WTC11 (cell line): ENCODE measurements at places on chromosomes 12 and 14. TPM values are rescaled to one million over a fixed set of nuclear protein-coding genes. Genes with fewer than 3 reads are reported as not detected.

DNA sequence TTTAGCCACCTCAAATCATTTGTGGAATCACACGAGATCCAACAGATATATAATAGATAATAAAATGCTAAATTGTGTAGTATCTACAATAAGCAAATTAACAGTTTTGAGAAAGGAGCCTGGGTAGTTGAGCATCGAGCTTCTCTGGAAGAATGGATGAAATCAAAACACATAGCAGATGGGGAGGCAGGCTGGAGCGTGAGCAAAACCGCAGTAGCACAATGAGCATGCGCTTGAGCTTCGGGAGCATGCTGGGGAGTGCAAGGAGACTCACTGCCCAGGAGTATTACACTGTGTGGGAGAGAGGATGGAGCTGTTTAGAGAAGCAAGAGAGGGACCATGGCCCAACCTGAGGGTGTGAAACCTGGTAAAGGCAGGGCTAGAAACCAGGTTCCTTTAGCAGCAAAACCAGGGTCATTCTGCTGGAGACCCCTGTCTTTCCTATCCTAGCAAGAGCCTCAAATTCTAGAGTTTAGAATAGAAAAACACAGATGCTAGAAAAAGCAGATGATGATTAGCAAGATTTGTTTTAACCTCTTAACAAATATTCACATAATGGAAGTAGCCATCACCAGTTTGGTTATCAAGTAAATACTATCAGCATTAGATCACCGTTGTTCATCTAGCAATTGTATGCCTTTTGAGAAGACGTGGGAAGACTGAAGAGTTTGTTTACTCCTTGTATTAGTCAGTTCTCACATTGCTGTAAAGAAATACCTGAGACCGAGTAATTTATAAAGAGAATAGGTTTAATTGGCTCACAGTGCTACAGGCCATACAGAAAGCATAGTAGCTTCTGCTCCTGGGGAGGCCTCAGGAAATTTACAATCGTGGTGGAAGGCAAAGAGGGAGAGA is 484.8 kb downstream of the EGLN3 start:
- H3K4me1 ChIP-seq, result peaks cover 23% of the 10 kb centered on the region
- H3K4me3 ChIP-seq, result no peak overlapping the region
- no peaks in the 10 kb centered on the region for H3K36me3 ChIP-seq
- H3K27me3 ChIP-seq, result no peaks in the 10 kb centered on the region
- no peak for DNase-seq

- H3K4me3 ChIP-seq, result no peak overlapping the region
- H3K27me3 ChIP-seq, result no peaks in the 10 kb centered on the region; the same call in 1 of the 2 replicates
- no peak for DNase-seq
- peaks cover 47% of the 10 kb centered on the region for H3K36me3 ChIP-seq
Measured at GRCh38 chr14:73153272-73153671, 17.0 kb downstream of the PSEN1 start.

- no peaks in the 10 kb centered on the region for H3K27me3 ChIP-seq
- H3K4me1 ChIP-seq, result peaks cover 18% of the 10 kb centered on the region
- H3K27ac ChIP-seq, result peak overlapping the region; percentile 90; the same call in 1 of the 2 replicates
- peak overlapping the region; percentile 91 for H3K4me3 ChIP-seq
- no peak for DNase-seq
- peaks cover 38% of the 10 kb centered on the region for H3K36me3 ChIP-seq
Measured at GRCh38 chr14:77709412-77709811, 1.5 kb downstream of the SLIRP start.

DNA sequence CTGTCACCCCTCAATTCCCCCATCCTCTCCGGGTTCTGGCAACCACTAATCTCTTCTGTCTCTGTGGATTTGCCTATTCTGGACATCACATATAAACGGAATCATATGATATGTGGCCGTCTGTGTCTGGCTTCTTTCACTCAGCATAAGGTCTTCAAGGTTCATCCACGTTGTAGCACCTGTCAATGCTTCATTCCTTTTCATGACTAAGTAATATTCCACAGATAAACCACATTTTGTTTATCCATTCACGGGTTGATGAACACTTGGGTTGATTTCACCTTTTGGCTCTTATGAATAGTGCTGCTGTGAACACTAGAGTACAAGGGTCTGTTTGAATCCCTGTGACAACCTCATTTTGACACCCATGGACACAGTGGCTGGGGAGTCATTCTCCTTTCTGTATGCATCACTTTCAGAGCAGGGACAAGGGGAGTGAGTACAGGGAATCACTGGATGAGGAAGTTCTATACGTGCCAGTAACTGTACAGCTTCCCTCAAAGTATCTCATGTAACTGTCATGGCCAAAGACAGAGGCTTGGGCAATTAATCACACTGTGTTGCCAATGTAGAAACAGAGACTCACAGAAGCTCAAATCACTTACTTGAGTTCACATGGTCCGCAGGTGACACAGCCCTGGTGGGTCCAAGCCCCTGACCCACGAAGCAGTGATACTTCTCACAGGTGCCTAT is 10.9 kb upstream of the TESC start:
- no peak overlapping the region for H3K4me3 ChIP-seq
- no peak for DNase-seq
- H3K4me1 ChIP-seq, result peaks cover 17% of the 10 kb centered on the region
- no peaks in the 10 kb centered on the region for H3K36me3 ChIP-seq

The ATXN7L3B gene
- total RNA-seq, result 35.7 to 36.3 TPM (median 35.8 TPM) in 3 replicates

The SLC24A4 gene
- total RNA-seq, result 0.37 to 0.90 TPM (median 0.46 TPM) in 3 replicates

DNA sequence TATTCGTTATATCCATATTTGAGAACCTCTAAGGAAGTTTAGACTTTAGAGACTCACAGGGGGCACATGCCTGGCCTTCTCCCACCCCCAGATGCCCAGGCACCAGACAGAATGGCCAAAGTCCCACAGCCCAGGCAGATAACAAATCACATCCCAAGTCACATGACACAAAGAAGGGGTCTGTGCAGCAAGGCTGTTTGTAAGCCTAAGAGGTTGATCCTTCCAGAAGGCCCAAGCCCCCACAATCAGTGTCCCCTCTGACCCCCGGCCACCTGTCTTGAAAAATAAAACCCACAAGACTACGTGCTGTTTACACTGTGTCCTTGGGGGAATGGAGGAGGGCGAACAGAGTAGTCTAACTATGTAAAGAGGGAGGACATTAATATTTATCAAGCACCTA is 5.1 kb downstream of the CTDSP2 start:
- no peaks in the 10 kb centered on the region for H3K27me3 ChIP-seq
- H3K27ac ChIP-seq, result peak overlapping the region; percentile 66
- H3K4me1 ChIP-seq, result peaks cover 80% of the 10 kb centered on the region
- H3K4me3 ChIP-seq, result peak overlapping the region; percentile 69; the same call in 1 of the 2 replicates
- no peak for DNase-seq
- H3K36me3 ChIP-seq, result no peaks in the 10 kb centered on the region

DNA sequence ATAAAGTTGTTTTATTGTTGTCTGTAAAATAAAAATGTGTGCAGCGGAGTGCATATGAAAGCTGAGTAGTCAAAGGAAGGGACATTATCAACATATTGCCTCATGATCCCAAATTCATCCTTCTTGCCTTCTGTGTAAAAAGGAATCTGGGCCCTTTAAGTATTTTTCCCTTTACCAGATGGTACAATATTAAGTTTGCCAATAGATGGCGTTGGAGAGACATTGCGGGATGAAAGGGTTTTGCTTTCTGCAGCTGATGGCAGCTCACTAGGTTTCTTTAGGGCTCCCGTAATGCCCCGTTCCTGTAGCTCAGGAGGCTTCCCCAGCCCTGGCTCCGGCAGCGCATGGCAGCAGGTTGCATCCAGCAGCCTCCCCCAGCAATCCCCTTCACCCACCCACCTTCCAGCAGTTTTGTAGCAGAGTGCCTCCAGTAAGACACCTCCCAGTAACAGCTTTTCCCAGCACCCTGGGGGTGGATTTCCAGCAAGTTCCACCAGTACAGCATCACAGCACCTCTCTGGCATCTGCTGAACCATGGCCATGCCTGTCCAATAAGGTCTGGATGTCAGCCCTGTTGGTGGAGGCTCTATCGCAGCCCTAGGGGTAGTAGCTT is 354.4 kb downstream of the MED13L start:
- no peak for DNase-seq
- no peak overlapping the region for H3K4me3 ChIP-seq
- H3K36me3 ChIP-seq, result peaks cover 10% of the 10 kb centered on the region

DNA sequence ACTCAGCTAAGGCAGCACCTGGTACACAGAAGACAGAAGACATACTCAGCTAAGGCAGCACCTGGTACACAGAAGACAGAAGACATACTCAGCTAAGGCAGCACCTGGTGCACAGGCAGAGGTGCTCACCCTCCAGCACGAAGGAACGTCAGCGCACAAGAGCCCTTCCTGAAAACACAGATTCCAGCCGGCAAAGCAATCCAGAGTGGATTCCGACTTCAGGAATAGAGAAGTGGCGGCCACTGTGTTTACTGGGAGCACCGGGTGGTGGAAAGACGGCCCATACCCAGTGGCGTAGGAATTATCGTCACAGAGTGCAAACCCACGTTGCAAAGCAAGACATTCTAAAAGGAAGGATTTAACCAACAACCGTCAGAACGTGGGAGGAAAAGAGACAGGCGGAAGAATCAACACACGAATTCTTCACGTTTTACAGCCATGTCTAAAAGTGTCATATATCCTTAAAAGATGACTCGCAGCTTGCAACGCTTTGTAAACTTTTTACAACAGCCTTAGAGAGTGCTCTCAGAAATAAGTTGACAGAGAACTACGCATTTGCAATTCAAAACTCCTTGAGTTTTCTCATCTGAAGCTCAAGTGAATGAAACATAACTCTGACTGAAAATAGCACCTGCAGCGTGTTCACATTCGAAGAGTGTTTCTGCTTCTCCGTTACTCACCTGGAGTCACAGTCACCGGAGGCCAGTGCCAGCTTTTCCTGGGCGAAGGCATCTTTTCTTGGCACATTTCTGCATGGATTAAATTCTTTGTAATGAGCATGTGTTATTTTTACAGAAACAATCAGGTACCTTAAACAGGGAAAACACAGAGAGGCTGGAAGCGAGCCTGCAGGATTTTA is 55.8 kb upstream of the GALNT9 start:
- no peak for DNase-seq
- H3K27me3 ChIP-seq, result peaks cover 22% of the 10 kb centered on the region; the same call in 1 of the 2 replicates
- no peak overlapping the region for H3K27ac ChIP-seq

The LRRC10 gene
- total RNA-seq, result not detected in 3 replicates

- no peaks in the 10 kb centered on the region for H3K27me3 ChIP-seq
- H3K27ac ChIP-seq, result peak overlapping the region; percentile 74
- peaks cover 43% of the 10 kb centered on the region for H3K36me3 ChIP-seq
- DNase-seq, result no peak
Measured at GRCh38 chr12:125355614-125356013, 290.4 kb downstream of the AACS start.

The KRT83 gene
- total RNA-seq, result not detected in 3 replicates

The HOXC4 gene
- total RNA-seq, result 0.14 to 0.46 TPM (median 0.30 TPM) in 3 replicates

The BICD1 gene
- total RNA-seq, result 56.7 to 69.4 TPM (median 58.4 TPM) in 3 replicates

DNA sequence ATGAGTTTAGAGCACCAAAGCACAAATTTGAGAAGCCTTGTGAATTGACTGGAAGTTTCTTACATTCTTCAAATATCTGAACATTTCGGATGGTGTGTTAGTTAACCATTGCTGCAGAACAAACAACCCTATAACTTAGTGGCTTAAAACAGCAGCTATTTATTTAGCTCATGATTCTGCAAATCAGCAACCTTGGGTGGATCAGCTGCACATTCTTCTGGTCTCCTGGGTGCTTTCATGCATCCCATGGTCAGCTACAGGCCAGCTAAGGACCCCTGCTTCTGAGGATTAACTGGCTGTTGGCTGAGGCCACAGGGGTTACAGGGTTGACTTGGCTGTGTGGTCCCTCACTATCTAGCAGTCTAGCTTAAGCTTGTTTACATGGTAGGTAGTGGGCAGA is 114.0 kb upstream of the HIF1A start:
- DNase-seq, result no peak
- H3K27ac ChIP-seq, result no peak overlapping the region
- no peak overlapping the region for H3K4me3 ChIP-seq
- H3K4me1 ChIP-seq, result peaks cover 13% of the 10 kb centered on the region
- H3K27me3 ChIP-seq, result no peaks in the 10 kb centered on the region

The CRACR2A gene
- total RNA-seq, result 2.4 to 2.6 TPM (median 2.5 TPM) in 3 replicates

GRCh38 chr14:21244544-21244943 is 24.7 kb downstream of the HNRNPC start:
- peak overlapping the region; percentile 82 for H3K27ac ChIP-seq
- peaks cover 65% of the 10 kb centered on the region for H3K4me1 ChIP-seq
- no peaks in the 10 kb centered on the region for H3K27me3 ChIP-seq
- DNase-seq, result no peak
- peaks cover 67% of the 10 kb centered on the region for H3K36me3 ChIP-seq
- peak overlapping the region; percentile 6; the same call in 1 of the 2 replicates for H3K4me3 ChIP-seq

DNA sequence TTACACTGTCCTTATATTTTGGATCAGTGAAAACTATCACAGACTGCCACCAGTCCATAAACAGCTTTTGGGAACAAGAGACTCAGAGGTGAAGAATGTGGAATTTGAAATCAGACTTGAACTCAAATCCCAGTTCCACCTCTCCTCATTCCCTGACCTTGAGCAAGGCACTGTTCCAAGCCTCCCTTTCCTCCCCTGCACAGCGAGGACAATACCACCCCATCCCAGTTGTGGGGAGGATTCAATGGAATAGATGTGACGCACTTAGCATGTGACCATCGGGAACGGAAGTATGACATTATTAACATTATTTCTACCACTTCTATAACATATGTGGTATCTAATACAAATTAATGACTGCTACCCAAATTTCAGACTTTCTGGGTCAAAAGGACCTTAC is 63.5 kb downstream of the DPF3 start:
- no peak overlapping the region for H3K4me3 ChIP-seq
- H3K36me3 ChIP-seq, result no peaks in the 10 kb centered on the region
- H3K4me1 ChIP-seq, result peaks cover 20% of the 10 kb centered on the region
- no peaks in the 10 kb centered on the region; the same call in none of the 2 replicates for H3K27me3 ChIP-seq

DNA sequence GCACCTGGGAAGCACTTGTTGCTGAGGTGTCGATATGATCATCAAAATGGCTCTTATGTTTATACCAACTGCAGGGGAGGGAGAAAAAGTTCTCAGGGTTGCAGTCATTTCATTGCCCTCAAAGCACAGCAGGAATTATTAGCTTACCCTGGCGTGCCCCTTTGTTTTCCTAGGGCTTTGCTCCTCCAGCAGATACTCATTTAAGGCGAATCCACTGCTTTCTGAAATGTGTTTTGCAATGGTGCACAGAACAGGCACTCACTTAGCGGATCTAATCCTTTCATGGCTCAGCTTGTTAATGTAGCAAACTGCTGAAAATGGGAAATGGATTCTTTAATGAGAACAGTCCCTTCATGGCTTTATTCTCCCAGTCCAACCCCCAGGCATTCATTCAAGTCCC is 76.7 kb downstream of the NKX2-1 start:
- H3K4me3 ChIP-seq, result peak overlapping the region; percentile 39
- DNase-seq, result no peak
- H3K4me1 ChIP-seq, result peaks cover 48% of the 10 kb centered on the region
- H3K27ac ChIP-seq, result no peak overlapping the region
- peaks cover 92% of the 10 kb centered on the region for H3K27me3 ChIP-seq
- no peaks in the 10 kb centered on the region for H3K36me3 ChIP-seq

The ISCU gene
- 73.8 to 85.9 TPM (median 74.2 TPM) in 3 replicates for total RNA-seq

The KLRG1 gene
- total RNA-seq, result 6.2 to 7.4 TPM (median 7.2 TPM) in 3 replicates

GRCh38 chr14:105527826-105528585 is 1.6 kb downstream of the TMEM121 start:
- peaks cover 54% of the 10 kb centered on the region for H3K27me3 ChIP-seq
- DNase-seq, result peak; percentile 75
- no peak overlapping the region for H3K27ac ChIP-seq
- no peaks in the 10 kb centered on the region for H3K4me1 ChIP-seq
- H3K4me3 ChIP-seq, result peak overlapping the region; percentile 35
- peaks cover 2% of the 10 kb centered on the region; the same call in 1 of the 2 replicates for H3K36me3 ChIP-seq

- H3K4me1 ChIP-seq, result peaks cover 32% of the 10 kb centered on the region
- no peaks in the 10 kb centered on the region for H3K27me3 ChIP-seq
- no peak for DNase-seq
- no peak overlapping the region for H3K27ac ChIP-seq
Measured at GRCh38 chr14:35998303-35998702, 172.2 kb downstream of the BRMS1L start.

GRCh38 chr12:116378002-116378401 is 100.5 kb upstream of the MED13L start:
- DNase-seq, result no peak
- no peak overlapping the region for H3K4me3 ChIP-seq
- H3K4me1 ChIP-seq, result peaks cover 52% of the 10 kb centered on the region
- H3K27ac ChIP-seq, result no peak overlapping the region
- peaks cover 26% of the 10 kb centered on the region for H3K27me3 ChIP-seq
